ENCODE measurements at places on chromosomes 6 and 20. TPM values are rescaled to one million over a fixed set of nuclear protein-coding genes. Genes with fewer than 3 reads are reported as not detected.

Gene MCCD1
- not detected for total RNA-seq

Gene GJA1
- 184 TPM for total RNA-seq

Gene FUT9
- total RNA-seq = not detected

Gene TRAPPC3L
- 0.11 TPM for total RNA-seq

Gene PNPLA1
- not detected for total RNA-seq

Gene NSFL1C
- total RNA-seq = 63.6 TPM

Gene HLA-DQB2
- 1.9 TPM for total RNA-seq

Gene HLA-DQA1
- total RNA-seq = 1.2 TPM

Gene NAPB
- total RNA-seq = 4.7 TPM

Gene GNAS-AS1
- 0.51 TPM for total RNA-seq

Gene RBM24
- 122 TPM for total RNA-seq

Gene GOPC
- 27.1 TPM for total RNA-seq

Gene IMPG1
- total RNA-seq = not detected

Gene LCA5
- total RNA-seq = 3.6 TPM

Gene PSORS1C1
- 2.3 TPM for total RNA-seq

Gene PTPRK
- 38.5 TPM for total RNA-seq

Gene PAK5
- not detected for total RNA-seq

Gene ZC3H12D
- total RNA-seq = 0.14 TPM

Gene BEND6
- total RNA-seq = 1.8 TPM

Gene PAX1
- not detected for total RNA-seq

Gene SPDEF
- 0.16 TPM for total RNA-seq

Gene CEP57L1
- 9.5 TPM for total RNA-seq

Gene RIPOR2
- 9.2 TPM for total RNA-seq

Gene SMOC2
- 35.5 TPM for total RNA-seq

Gene MUC22
- 0.49 TPM for total RNA-seq

Gene PARD6B
- total RNA-seq = 5.1 TPM

Gene KHDC1
- 0.75 TPM for total RNA-seq

Gene MMS22L
- 1.9 TPM for total RNA-seq

Gene ANGPT4
- 0.12 TPM for total RNA-seq

Gene C6orf89
- 75.5 TPM for total RNA-seq

Gene HLA-DQA2
- 2.8 TPM for total RNA-seq

Gene CPNE5
- total RNA-seq = 41.5 TPM

Gene SIRPA
- 13.6 TPM for total RNA-seq

Gene BIRC7
- total RNA-seq = 1.1 TPM

Gene NMBR
- not detected for total RNA-seq

Gene UNC5CL
- total RNA-seq = 1.1 TPM

Gene PCK1
- total RNA-seq = 4.3 TPM

Gene RBBP8NL
- not detected for total RNA-seq

Gene FAM184A
- 0.45 TPM for total RNA-seq

Gene TASP1
- total RNA-seq = 5.2 TPM

Gene TBP
- total RNA-seq = 6.9 TPM

Gene GRM1
- 1.1 TPM for total RNA-seq

Gene WFDC12
- total RNA-seq = not detected

Gene ADGRF4
- total RNA-seq = not detected

Gene OPN5
- 0.75 TPM for total RNA-seq

Gene MDFI
- total RNA-seq = 9.3 TPM

Gene SKIC2
- 51.8 TPM for total RNA-seq

Gene CST4
- not detected for total RNA-seq

Gene RAET1G
- 0.25 TPM for total RNA-seq

Gene TCFL5
- 6.1 TPM for total RNA-seq

Gene NT5E
- 4.8 TPM for total RNA-seq

Gene ENPP4
- total RNA-seq = 20.6 TPM

Gene TFAP2D
- total RNA-seq = not detected

Data from heart left ventricle (tissue), 16 donors.